ENCODE measurements at places on chromosomes 11 and 22.

DNA sequence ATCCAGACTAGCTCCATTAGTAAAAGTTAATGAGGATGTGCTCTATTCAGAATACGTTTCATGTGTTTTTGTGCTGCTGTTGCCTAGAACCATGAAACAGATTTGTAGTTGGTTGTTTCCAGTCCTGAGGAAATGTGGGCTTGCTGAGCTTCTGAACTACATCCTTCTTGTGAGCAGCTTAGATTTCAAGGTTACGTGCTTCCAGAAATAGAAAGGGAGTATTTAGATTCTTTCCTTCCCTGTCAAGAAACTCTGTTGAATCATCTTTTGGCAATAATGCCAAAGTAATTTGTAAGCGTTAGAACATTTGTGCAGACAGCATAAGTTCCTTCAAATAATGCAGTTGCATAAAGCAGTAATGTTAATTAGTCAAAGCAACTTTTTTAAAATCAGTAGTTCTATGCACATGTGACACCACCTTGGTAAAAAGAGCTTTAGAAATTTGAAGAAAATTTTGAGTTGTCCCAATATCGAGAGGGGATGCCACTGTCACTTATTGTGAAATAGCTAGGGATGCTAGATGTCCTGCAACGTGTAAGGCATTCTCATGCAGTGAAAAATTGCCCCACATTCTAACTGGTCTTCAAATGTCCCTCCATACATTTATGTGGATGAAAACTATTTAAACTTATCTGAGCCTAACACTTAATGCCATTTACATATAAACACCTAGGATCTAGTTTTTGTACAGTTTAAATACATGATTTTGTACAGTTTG lies 169.6 kb downstream of the ETS1 start:
- no peak for DNase-seq

GRCh38 chr11:44002191-44003093 lies 45.3 kb upstream of the ACCSL start:
- no peak for DNase-seq

DNA sequence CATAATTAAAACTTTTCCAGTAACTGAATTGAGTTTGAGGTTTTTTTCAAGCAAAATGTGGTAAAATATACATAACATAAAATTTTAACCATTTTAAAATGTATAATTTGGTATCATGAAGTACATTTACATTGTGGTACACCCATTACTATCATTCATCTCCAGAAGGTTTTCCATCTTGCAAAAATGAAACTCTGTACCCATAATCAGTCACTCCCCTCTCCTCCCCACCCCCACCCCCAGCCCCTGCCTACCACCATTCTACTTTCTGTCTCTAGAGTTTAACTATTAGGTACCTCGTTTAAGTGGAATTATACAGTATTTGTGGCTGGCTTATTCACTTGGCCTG lies 63.7 kb downstream of the MICAL2 start:
- no peak for DNase-seq

DNA sequence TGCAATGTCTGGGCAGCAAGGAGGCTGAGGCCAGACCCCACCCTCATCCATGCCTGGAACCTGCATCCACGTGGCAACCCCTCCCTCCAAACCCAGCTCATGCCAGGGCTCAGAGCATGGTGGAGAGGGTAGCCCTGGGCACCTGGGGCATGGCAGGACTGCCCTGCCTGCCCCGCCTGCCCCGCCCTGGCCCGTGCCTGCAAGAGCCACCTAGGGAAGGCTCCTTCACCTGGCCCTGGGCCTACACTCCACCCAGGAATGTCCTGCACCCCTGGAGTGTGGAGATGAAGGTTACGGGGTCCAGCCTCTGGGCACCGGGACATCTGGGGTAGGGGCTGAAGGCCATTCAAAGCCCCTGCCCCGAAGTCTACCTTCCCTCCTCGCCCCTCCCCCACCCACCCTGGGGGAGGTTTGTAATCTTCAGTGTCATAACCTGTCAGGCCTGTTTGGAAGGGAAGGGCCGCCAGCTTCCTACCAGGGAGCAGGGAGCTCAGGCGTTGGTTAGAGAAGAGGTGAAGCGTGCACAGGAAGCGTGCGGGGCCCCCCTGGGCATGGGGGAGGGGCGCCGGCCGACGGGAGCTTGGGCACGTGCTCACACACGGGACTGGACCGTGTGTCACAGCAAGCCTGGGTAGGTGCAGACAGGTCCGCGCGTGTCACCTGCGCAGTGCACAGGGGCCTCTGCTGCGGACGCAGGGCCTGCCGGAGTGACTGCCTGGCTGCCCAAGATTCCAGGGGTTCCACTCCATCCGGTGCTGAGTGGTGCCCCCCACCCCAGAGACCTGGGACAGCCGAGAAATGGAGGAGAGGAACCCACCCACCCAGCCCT lies 30.7 kb upstream of the TH start:
- no peak for DNase-seq

- DNase-seq: no peak
These were observed 94.8 kb upstream of the FAT3 start for GRCh38 chr11:92129811-92130210.

GRCh38 chr11:855330-855674 lies 12.7 kb downstream of the TSPAN4 start:
- no peak for DNase-seq

- DNase-seq: no peak
These were observed 138.7 kb downstream of the TRIM29 start for GRCh38 chr11:119999220-119999619.

GRCh38 chr11:73961321-73961720 lies 10.5 kb downstream of the DNAJB13 start:
- no peak for DNase-seq

DNA sequence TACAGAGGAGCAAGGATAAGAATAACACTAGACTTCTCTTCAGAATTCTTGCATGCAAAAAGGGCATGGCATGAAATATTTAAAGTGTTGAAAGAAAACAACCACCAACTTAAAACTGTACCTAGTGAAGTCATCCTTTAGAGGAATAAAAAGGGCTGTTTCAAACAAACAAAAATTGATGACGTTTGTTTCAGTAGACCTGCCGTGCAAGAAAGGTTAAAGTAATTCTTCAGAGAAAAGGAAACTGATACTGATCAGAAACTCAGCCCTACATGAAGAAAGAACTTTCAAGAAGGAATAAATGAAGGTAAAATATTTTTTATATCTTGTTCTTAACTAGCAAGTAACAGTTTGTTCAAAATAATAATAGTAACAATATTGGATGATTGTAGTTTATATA lies 27.5 kb downstream of the MRGPRX2 start:
- no peak for DNase-seq

- DNase-seq: no peak
These were observed 574.5 kb downstream of the DLG2 start for GRCh38 chr11:85052636-85053035.

GRCh38 chr22:37559901-37560607 lies at the start of gene CDC42EP1:
CDC42EP1 (plus strand) TSS chr22:37560480; CDS start chr22:37566350, 5,870 bp downstream.
- no peak for DNase-seq

DNA sequence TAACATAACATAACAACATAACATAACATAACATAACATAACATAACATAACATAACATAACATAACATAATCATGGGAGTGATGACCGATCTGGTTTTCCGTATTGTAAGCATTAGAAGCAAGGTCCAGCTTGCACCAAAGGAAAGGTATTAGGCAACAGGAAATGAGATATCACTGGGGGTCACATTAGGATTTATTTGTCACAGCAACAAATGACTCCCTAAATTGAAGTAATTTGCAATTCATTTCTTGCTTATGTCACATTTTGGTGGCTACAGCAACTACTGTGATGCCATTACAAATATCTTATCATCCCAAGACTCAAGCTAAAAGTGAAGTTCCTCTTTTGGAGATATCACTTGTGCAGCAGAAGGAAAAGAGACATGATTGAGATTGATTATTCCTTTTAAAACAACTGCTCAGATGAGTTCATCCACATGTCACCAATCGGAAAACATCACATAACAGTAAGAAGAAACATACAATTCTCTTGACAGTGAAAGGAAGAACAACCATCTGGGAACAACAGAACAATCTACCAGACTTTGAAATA lies 1331.1 kb upstream of the RAG2 start:
- DNase-seq: no peak

- DNase-seq: no peak
These were observed 661.7 kb downstream of the TBC1D22A start for GRCh38 chr22:47423861-47424820.

GRCh38 chr11:55457641-55458040 lies 89.9 kb downstream of the OR4A15 start:
- DNase-seq: no peak

DNA sequence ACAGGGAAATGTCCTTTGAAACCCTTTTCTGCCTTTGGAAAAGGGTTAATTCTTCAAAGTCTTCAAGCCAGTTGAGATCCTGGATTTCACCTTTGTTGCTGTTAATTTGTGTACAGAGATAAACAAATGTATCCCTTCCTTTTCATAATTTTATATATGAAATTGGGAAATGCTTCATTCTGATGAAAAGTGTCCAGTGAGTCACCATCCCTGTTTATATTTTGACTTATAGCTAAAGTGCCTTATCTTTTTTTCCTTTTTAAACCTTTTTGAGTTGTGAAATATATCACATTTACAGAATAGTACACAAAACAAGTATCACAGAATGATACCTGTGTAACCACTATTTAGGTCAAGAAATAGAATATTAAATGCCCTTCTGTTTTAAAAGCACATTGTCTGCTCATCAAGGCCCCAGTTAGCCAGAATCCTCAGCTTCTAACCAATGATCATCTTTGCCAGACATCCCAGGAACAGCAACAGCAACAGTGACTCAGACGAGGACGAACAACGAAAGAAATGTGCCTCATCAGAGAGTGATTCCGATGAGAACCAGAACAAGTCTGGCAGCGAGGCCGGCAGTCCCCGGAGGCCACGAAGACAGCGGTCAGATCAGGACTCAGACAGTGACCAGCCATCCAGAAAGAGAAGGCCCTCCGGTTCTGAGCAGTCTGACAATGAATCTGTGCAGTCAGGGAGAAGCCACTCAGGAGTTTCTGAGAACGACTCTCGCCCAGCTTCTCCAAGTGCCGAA lies 27.3 kb downstream of the CTR9 start:
- DNase-seq: no peak

DNA sequence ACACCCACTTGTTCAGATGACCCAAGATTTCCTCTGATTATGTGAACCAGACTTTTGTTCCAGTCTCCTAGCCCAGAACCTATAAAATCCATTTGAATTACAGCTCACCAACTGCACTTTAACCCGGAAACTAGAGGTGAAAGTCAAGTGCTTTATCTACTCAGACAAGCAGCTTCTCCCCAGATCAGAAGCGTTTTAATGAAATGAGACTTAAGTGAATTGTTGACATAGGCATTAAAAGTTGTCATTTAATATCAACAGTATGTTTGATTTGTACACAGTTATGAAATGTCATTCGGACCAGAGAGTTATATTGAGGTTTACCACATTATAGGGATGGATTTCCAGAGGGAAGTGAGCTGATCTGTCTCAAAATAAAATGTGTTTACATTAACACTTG lies 52.0 kb downstream of the CADM1 start:
- no peak for DNase-seq

- no peak for DNase-seq
These were observed 1.9 kb downstream of the FEN1 start for GRCh38 chr11:61794579-61794978.

GRCh38 chr22:26898946-26899605 lies 241.7 kb downstream of the MIAT start:
- DNase-seq: no peak

- no peak for DNase-seq
These were observed 31.9 kb downstream of the MAML2 start for GRCh38 chr11:96311120-96311568.

DNA sequence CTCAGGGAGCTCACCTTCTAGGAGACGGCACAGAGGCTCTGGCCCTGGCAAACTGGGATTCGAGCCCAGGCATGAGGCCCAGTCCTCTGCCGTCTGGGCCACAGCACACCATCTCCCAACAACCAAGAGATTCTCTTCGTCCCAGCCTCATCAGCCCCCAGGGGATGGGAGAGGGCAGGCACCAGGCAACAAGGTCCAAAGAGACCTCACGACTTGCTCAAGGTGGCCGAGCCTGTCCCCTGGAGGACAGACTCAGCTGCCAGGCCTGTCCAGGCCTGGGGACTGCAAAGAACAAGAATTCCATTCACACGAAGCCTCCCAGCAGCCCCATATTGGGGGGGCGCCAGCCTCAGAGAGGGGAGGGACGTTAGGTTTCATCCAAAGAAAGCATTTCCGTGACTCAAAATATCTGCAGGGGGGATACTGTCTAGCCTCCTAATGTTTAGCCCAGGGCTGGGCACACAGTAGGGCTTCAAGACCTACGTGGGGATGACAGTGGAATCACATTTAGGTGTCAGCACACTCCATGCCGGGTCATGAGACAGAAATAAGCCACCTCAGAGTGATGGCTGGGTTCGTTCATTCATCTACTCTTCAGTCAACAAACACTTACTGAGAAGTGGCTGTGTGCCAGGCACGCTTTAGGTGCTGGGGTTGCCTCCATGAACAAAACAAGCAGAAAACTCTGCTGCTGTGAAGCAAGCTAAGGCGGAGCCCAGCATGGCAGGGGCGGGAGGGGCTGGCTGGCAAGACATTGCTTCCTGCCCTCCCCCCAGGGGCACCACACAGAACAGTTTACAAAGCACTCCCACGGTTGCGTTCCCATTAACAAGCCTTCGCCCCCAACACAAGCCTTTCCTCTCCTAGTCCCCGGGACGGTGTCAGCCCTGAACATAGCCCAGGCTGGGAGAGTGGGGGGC lies 1.2 kb downstream of the CARNS1 start:
- DNase-seq: no peak

- DNase-seq: no peak
These were observed 43.9 kb downstream of the PDHX start for GRCh38 chr11:34960277-34960676.

Measured in SIG-M5 (cell line).